GM10248 (cell line): ENCODE measurements at places on chromosomes 6 and 20.

- no peak for DNase-seq
These were observed 80.0 kb upstream of the PREP start for GRCh38 chr6:105482921-105483320.

GRCh38 chr20:62326559-62326958, 23.8 kb downstream of the ADRM1 start:
- DNase-seq: no peak

GRCh38 chr6:104325341-104326172, 534.2 kb downstream of the HACE1 start:
- peak; percentile 15 for DNase-seq

- no peak for DNase-seq
These were observed 217.1 kb upstream of the THBS2 start for GRCh38 chr6:169470790-169471189.

GRCh38 chr6:140438346-140438735, 1063.9 kb upstream of the CITED2 start:
- no peak for DNase-seq

DNA sequence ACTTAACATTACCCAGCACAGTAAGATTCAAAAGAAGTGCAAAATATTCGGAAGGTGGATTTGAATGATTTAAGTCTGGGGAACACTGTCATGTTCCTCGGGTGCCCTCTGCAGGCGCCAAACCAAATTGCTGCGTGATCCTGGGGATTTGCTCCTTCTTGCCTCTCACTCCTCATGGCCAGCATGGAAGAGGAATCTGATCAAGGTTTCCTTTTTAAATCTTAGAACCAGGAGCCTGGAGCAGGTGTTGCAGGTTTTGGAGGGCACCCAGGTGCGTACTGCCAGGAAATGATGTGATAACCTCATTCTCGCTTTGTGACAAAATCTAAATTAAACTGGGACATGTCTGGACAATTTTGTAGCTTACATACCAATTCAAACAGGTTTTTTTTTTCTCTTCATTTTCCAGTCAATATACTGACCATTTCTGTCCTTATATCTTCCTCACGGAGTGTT, 8.1 kb upstream of the PFDN4 start:
- peak; percentile 57 for DNase-seq

- no peak for DNase-seq
These were observed 12.7 kb upstream of the SIRT5 start for GRCh38 chr6:13561624-13562267.

GRCh38 chr6:44188819-44189218, 27.9 kb upstream of the MYMX start:
- DNase-seq: no peak

GRCh38 chr6:13472976-13473767, 14.2 kb downstream of the GFOD1 start:
- DNase-seq: no peak
